Lung (tissue), 17 donors: ENCODE measurements at places on chromosomes 2 and 18. TPM values are rescaled to one million over a fixed set of nuclear protein-coding genes. Genes with fewer than 3 reads are reported as not detected.

DNA sequence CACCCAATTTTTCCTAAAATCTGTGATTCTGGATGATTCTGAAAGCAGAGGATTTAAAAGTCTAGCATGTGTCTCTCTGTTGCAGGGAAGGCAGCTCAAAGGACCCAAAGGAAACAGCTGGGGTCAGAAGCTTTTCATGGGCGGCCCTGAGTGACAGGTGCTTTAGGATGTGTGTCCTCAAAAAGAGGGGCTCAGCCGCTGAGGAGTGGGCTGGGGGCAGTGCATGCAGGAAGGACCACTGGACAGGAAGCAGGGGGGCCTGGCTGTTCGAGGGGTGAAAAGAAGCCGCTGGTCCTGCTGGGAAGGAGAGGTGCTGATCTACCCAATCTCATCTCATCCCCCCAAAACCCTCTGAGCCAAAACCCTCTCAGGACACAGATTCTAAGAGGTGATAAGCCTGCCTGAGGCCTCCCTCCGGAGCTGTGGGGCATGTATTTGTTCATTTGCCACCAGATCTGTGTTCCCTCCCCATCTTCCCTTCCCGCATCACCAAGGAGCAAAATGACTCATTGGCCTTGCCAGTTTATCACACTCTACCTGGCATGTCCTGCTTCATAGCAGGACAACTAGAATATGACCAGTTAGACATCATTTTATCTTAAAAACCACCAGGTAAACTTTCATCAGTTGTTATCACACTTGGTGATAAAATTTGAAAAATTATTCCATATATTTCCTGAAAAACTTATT is 98.8 kb upstream of the MGAT4A start:
- H3K4me3 ChIP-seq = no peak overlapping the region
- H3K27me3 ChIP-seq = peaks cover 13% of the 10 kb centered on the region
- no peaks in the 10 kb centered on the region for H3K4me1 ChIP-seq
- no peaks in the 10 kb centered on the region for H3K36me3 ChIP-seq

- no peak for DNase-seq
- H3K27me3 ChIP-seq = no peaks in the 10 kb centered on the region
- no peak overlapping the region for H3K4me3 ChIP-seq
- H3K27ac ChIP-seq = no peak overlapping the region
- no peaks in the 10 kb centered on the region for H3K36me3 ChIP-seq
Measured at GRCh38 chr2:133658020-133658903, 90.0 kb upstream of the NCKAP5 start.

GRCh38 chr2:127637725-127638252 is 8.2 kb upstream of the GPR17 start:
- peaks cover 12% of the 10 kb centered on the region for H3K4me1 ChIP-seq
- no peaks in the 10 kb centered on the region for H3K27me3 ChIP-seq
- no peaks in the 10 kb centered on the region for H3K36me3 ChIP-seq
- H3K27ac ChIP-seq = peak overlapping the region; percentile 92
- H3K4me3 ChIP-seq = no peak overlapping the region
- DNase-seq = peak; percentile 64

GRCh38 chr2:53512071-53512826 is 255.4 kb upstream of the CHAC2 start:
- DNase-seq = no peak
- H3K4me3 ChIP-seq = no peak overlapping the region
- peaks cover 4% of the 10 kb centered on the region for H3K4me1 ChIP-seq

DNA sequence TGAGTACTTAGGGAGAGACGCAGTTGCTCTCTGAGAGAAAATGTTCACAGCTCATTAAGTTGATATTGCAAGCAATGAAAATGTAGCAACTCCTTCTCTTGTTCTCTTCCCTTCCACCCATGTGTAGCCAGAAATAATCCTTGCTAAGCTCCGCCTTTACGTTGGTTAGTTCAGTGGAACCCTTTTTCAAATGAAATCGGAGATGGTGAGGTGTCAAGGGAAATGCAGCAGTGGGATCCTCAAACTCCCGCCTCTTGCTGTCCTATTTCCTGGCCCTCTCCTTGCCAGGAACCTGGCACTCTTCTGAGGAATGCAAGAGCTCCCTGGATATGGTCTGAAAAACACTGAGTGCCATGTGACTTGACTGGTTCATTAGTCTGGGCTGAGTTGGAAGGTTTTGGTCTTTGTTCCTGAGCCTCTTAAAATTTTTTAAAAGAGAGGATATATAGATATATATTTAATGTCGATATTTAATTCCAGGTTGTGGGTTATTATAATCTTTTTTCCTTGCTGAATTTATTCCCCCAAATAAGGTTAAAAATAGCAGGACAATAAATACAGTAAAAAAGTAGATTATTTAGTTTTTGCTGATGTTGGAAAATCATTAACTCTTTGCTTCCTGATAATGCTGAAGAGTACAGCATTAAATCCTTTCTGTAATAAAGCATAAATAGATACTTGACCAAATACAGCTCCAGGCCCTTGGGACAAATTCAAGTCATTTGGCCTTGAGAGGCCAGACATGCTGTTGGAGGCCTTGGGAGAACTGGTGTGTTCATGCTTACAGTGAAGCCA is 116.2 kb downstream of the EML6 start:
- no peak overlapping the region for H3K27ac ChIP-seq
- H3K36me3 ChIP-seq = no peaks in the 10 kb centered on the region
- H3K4me3 ChIP-seq = no peak overlapping the region
- no peaks in the 10 kb centered on the region for H3K4me1 ChIP-seq
- H3K27me3 ChIP-seq = no peaks in the 10 kb centered on the region
- DNase-seq = peak; percentile 32

DNA sequence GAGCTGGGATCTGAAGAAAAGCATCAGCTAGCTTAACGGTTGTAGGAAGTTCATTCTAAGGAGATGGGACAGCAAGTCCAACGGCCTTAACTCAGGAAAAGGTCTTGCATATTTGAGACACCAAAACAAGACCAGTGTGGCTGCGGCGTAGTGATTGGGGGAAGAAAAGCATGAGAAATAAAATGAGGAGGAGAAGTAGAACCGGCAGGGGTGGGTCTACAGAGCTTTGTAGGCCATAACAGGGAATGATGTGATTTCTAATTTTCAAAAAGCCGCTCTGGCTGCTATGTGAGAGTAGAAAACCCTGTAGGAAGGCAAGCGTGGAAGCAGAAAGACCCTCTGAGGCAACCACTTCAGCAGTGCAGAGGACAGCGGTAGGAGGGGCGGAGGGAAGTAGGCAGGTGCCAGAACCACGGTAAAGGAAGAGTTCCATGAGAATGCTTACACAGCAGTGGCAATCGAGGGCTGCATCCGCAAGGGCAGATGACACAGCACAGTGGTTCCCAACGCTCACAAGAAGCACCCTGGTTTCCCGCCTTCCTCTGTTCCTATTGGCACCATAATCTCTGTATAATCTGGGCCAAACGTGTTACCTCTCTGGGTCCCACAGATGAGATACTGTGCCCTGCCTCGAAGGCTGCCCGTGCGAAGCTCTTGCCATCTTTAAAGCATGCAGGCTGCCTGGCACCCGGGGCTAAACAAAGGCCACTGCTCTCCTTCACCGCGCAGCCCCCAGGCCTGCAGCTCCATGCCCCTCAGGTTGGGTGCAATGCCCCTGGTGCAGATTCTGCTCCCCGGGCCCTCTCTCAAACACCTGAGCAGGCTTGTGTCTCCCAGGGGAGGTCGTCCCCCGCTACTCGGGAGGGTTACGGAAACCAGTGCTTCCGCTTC is 795 bp downstream of the ANKRD39 start:
- peak; percentile 42 for DNase-seq
- H3K4me3 ChIP-seq = peak overlapping the region; percentile 83
- peaks cover 6% of the 10 kb centered on the region for H3K4me1 ChIP-seq

GRCh38 chr2:239918749-239919148 is 106.4 kb downstream of the NDUFA10 start:
- H3K27ac ChIP-seq = no peak overlapping the region
- H3K27me3 ChIP-seq = no peaks in the 10 kb centered on the region
- H3K36me3 ChIP-seq = no peaks in the 10 kb centered on the region
- no peaks in the 10 kb centered on the region for H3K4me1 ChIP-seq
- H3K4me3 ChIP-seq = no peak overlapping the region

- H3K36me3 ChIP-seq = no peaks in the 10 kb centered on the region
- H3K4me3 ChIP-seq = no peak overlapping the region
- DNase-seq = no peak
- no peaks in the 10 kb centered on the region for H3K27me3 ChIP-seq
- no peak overlapping the region for H3K27ac ChIP-seq
- no peaks in the 10 kb centered on the region for H3K4me1 ChIP-seq
Measured at GRCh38 chr2:104804148-104804890, 49.6 kb upstream of the POU3F3 start.

DNA sequence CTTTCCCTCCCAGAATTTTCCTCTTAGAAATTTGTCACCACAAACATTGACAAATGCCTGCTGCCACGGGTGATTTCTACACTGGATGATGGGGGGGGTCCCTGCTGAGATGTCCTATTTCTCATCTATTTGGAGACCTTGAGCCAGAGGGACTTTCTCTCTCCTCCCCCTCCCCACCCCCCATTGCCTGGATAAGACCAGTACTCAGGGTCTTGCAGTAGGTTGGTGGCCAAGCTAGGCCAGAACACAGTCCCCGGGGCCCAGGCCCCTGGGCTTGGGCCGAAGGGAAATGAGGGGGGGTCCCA is 560 bp upstream of the DUSP2 start:
- no peak overlapping the region for H3K4me3 ChIP-seq
- no peaks in the 10 kb centered on the region for H3K36me3 ChIP-seq
- no peaks in the 10 kb centered on the region for H3K27me3 ChIP-seq

DNA sequence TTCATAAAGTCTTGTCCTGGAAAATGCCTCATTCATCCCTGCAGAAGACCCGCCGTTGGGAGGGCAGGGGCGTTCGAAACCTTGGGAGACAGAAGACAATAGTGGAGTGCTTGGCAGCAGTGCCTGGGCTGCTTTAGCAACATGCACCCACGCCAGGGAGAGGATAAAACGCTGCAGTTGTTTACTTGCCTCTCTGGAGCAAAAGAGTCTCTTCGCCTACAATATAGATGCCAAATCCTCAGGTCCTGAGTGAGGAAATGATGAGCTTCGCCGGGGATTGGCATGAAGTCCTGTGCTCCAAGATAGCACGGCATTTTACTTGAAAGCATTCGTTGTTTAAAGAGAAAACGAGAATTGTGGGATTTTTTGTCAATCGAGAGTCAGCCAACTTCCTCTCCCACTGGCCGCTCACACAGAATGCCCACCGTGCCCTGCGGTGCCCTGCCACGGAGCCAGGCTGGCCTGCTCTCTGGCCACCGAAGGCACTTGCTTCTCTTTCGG is 152.5 kb upstream of the POU3F3 start:
- H3K4me3 ChIP-seq = no peak overlapping the region
- H3K27ac ChIP-seq = no peak overlapping the region
- H3K4me1 ChIP-seq = no peaks in the 10 kb centered on the region
- H3K27me3 ChIP-seq = peaks cover 7% of the 10 kb centered on the region
- no peak for DNase-seq

GRCh38 chr18:23226391-23226790 is 91.1 kb downstream of the CABLES1 start:
- H3K27me3 ChIP-seq = no peaks in the 10 kb centered on the region
- no peaks in the 10 kb centered on the region for H3K36me3 ChIP-seq
- no peak overlapping the region for H3K4me3 ChIP-seq
- no peak overlapping the region for H3K27ac ChIP-seq
- H3K4me1 ChIP-seq = peaks cover 18% of the 10 kb centered on the region

DNA sequence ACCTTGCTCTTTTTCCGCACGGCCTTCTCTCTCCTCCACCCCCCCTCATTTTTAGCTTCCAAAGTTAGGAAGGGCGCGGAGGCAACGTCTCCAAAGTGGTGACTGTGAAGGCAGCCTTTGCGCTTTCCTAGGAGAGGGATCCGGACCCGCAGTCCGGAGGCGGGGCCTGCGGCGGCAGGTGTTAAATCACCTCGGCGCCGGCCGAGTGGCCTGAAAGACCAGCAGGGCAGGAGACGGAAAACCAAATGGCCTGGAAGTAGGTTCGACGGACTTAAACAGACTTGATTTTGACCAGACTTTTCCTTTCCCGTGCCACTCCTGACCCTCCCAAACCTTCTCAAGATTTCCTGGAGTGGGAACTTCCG is 615 bp downstream of the GORASP2 start:
- peak; percentile 56 for DNase-seq
- peak overlapping the region; percentile 99 for H3K4me3 ChIP-seq
- no peaks in the 10 kb centered on the region for H3K36me3 ChIP-seq
- peak overlapping the region; percentile 90 for H3K27ac ChIP-seq

SPIRE1 gene
- 17.5 TPM for total RNA-seq

- H3K27ac ChIP-seq = no peak overlapping the region
- no peaks in the 10 kb centered on the region for H3K4me1 ChIP-seq
- H3K36me3 ChIP-seq = no peaks in the 10 kb centered on the region
- H3K4me3 ChIP-seq = no peak overlapping the region
- H3K27me3 ChIP-seq = no peaks in the 10 kb centered on the region
Measured at GRCh38 chr2:127398239-127398590, 10.4 kb upstream of the MAP3K2 start.

SNORC gene
- total RNA-seq = 0.97 TPM

DNA sequence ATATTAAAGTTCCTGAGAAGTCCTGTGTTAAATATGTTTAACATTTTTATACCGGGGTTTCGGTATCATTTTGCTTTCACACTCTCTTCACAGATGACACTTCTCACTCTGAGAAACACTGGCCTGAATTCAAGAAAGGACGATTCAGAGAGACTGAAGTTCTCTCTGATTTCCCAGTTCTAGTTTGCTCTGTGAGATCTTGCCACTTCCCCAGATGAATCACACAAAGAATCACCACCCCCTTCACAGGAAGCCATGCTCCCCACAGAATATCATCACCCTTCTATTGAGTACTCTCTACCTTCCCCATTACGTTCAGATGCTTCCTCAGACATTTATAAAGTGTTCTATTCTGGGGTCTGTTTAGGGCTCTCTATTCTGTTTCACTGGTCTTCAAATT is 16.1 kb upstream of the CD207 start:
- no peak for DNase-seq
- H3K27ac ChIP-seq = no peak overlapping the region
- no peak overlapping the region for H3K4me3 ChIP-seq
- H3K36me3 ChIP-seq = no peaks in the 10 kb centered on the region
- peaks cover 2% of the 10 kb centered on the region for H3K27me3 ChIP-seq

CDH2 gene
- total RNA-seq = 1.5 TPM

ADGRF3 gene
- 0.20 TPM for total RNA-seq

GRCh38 chr2:18752667-18753422 is 163.5 kb upstream of the NT5C1B start:
- peaks cover 23% of the 10 kb centered on the region for H3K4me1 ChIP-seq
- H3K4me3 ChIP-seq = no peak overlapping the region

DNA sequence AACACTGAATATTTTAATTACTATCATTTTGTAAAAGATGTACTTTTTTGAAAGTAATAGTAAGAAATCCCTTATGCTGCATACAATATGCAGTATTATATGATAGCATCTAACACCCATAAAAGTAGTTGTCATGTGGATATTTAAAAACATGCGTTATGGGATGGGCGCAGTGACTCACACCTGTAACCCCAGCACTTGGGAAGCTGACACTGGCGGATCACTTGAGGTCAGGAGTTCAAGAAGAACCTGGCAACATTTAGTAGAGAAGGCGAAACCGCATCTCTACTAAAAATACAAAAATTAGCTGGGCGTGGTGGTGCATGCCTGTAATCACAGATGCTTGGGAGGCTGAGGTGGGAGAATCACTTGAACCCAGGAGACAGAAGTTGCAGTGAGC is 88.9 kb downstream of the FEZ2 start:
- no peaks in the 10 kb centered on the region for H3K4me1 ChIP-seq
- H3K27me3 ChIP-seq = no peaks in the 10 kb centered on the region
- H3K36me3 ChIP-seq = no peaks in the 10 kb centered on the region
- H3K4me3 ChIP-seq = no peak overlapping the region
- no peak for DNase-seq
